NCI-H187 (cell line): ENCODE measurements at places on chromosomes 3 and 15.

DNA sequence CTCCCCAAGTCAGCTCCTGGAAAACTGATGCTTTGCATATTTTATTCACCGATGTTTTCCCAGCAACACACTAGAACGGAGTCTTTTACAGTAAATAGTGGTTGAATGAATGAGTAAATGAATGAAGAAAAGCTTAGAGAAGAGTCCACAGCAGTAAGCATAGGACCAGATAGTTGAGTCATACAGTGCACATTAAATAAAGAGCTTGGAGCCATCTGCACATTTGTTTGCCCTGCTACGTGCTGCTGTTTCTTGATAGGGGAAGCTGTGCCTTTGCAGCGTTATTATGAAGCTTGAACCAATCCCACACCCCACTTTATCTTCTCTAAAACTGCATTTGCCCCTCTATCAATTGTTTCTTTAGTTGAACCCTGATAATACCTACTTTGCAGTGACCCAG is 1.2 kb downstream of the FAM98B start:
- DNase-seq, result no peak

DNA sequence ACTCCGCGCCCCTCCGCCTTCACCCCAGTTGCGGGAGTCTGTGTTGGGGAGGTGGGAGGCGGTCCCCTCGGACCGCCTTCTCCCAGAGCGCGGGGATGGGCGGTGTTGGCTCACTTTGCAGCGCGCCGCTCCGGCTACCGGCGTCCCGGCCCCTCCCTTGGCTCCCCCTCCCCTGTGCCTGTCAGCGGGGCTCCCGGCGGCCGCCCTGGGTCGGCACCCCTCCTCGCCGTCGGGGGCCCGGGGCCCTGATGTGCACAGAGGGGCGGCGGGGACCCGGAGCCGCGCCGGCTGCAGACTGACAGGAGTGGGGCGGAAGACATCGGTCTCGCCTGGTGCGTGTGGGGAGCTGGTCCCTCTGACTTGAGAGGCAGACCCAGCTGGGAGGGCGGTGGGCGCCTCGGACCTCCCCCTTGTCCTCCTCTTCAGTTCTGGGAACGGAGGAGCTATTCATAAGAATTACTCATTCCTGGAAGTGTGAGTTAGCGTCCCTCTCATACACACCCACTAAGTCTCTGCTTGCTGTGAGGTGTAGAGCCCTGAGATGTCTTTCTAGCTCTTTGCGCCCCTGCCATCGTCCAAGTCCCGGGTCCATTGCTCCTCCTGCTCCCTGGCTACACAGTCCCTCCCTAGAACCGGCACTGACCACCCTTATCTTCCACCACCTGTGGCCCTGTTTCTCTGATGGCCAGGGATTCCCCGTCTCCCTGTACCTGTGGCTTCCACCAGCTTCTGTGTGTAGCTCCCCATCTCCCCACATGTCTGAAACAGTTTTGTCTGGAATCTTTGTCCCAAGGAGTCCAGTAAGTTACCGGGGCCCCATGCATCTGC is 42.3 kb upstream of the ROPN1 start:
- DNase-seq, result no peak

DNA sequence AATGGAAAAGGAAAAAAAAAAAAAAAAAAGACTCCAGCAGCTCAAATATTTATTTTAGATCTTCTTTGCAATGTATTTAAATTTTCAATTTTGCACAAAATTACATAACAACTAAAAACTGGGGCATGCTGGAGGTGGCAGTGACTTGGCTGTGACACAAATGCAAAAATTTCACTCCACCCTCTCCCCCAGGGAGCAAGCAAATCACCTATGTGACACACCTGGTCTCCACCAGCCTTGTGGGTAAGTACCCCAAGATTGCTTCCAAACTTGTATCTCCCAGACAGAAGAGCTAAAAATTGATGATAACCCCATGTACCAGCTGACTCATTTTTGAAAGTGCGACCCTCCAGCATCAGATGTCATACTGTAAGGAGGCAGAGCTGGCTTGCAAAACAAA is 32.0 kb downstream of the UBE3A start:
- no peak for DNase-seq

GRCh38 chr3:67094167-67094566 is 96.1 kb downstream of the KBTBD8 start:
- no peak for DNase-seq

DNA sequence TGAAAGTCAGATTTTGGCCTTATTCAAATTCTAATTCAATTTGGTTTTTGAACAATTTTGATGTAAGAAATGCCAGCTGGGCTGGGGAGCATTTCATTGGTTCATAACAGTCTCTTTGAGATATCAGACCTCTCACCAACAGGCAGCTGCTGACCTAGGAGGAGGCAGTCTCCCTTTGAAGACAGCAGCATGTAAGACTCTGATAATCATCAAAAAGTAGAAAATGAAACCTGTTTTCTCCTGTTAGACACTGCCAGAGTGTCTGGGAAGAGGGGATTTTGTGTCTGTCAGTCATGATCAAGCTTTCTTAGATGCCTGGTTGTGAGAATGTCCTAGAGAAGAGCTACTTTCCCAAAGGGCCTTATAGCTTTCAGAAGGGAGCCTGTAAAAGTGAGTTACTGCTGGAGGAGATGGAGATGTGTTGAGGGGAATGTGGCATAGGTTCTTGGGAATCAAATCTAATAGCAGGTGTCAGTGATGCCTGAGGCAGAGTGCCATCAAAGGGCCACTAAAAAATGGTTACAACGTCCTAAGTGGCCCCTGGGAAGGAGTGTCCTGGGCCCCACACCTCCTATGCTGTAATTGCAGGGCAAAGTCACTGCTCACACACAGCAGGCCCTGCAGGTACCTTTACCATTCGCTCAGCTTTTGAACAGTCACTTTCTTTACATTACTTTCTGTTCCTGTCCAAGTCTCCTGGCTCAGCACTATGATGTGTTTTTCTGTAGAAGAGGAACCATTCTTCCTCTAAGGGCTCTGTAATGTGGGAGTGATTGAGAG is 43.1 kb downstream of the FSTL1 start:
- DNase-seq, result no peak

GRCh38 chr3:196275126-196275525 is 12.4 kb downstream of the PCYT1A start:
- no peak for DNase-seq

DNA sequence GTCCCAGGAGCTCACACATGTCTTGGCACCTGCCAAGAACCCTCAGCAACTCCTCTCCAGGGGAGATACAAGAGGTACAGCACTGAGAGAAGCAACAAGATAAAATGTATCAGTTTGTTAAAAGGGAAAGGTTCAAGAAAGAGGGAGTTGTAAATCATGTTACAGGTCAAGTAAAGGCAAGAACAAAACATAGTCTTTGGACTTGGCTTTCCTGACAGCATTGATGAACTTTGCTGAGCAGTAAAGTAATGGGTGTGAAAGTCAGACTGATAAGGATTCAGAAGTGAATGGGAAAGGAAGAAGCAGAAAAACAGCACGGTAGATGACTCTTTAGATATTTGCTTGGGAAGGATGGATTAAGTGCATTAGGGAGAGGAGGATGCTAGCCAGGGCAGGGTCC is 27.1 kb downstream of the MBNL1 start:
- DNase-seq, result no peak

DNA sequence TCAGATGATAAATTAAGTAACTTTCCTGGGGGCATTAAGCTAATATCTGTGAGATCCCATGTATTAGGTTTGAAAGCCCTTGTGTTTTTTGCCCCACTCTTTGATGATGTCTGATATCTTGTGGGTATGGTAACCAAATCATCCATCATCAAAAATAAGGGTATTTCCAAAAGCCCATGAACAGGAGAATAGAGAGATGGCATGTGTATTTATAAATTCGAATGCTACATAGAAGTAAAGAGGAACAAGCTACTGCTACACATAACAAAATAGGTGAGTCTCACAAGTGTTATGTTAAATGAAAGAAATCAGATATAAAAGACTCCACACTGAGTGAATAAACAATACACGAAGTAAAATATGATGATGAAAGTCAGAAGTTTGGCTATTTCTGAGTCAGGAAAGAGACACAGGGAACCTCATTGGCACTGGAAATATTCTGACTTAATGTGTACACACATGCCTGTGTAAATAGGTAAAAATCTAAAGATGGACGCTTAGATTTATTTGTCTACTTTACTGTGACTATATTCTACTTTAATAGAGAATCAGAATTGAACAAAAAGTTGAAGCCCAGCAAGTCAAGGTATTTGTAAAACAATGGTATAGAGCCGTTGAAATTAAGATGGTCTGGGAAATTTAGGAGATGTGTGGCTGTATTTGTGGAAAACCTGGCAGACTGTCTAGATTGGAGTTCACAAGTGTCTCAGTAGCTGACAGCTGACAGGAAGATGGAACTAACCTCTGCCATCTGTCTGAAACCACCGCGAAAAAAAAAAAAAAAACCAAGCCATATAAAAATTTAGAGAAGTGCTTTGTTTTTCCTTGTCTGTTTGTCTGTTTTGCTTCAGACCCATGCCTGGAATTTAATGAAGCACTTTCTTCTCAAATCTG is 111.0 kb upstream of the TGFBR2 start:
- DNase-seq, result no peak

- DNase-seq, result no peak
Measured at GRCh38 chr15:69298697-69299441, at the start of gene PAQR5. Gene PAQR5 (plus strand): TSS chr15:69298912. CDS start chr15:69360081, 61,169 bp downstream.

DNA sequence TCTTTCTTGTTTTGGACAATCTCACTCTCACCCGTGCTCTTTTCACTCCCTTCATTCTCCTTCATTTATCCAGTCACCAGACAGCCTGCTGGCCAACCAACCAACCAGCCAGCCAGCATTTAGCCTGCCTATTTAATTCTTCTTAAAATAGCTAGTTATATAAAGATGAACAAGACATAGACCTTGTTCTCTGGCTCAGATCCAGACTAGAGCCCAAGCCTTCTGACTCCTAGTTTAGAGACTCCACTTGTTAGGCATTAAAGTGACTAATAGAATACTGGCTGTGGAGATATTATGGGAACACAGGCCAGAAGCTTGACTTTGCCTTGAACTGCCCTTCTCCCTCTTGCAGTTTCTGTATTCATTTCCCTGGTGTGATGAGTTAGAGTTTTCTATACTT is 215.3 kb upstream of the THRB start:
- DNase-seq, result no peak

DNA sequence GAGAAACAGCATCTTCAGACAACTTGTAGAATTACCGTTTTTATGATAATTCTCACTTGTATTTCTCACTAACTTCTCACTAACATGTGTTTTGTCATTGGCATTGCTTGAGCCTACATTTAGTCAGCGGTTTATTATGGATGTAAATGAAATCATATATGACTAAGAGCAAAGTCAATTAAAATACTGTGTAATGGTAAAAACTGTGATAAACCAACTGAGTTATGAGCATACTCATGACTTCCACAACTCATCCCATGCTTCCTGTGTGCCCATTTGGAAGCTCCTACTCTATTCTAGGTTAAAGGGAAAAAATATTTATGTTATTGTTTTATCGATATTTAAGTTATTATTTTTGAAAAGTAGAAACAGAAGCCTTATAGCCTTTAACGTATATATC is 12.8 kb downstream of the PXK start:
- no peak for DNase-seq

DNA sequence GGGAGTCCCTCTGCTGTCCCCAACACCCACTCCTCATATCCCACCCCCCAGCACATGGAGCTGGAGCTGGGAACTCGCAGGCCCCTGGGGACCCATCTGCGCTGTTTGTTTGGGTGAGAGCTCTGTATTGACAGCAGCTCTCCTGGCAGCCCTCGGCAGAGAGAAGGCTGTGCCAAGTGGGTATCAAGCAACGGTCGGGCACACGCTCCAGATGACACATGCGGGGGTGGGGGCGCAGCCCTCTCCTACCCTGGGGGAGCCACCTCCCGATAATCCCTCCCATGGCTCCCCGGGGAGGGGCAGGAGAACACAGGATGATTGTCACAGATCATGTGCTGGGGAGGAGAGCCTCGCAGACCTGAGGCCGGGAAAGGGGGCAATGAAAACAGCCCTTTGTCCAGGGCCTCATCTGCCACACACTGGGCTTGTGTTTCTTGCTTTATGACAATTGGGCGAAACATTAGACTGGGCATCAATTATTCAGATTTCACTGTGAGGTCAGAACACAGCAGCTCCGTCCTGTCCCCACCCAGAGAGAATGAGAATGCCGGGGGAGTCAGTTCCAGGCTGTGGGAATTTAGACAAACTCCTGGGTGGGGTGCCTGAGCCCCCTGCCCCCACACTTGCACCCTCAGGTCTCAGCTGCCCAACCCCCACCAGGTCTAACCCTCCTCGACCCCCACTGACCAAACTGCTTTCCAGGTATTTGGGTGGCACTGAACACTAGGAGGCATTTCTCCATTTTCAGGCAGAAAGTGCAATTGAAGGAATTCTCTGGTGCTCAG is 46.4 kb upstream of the KLF13 start:
- no peak for DNase-seq

GRCh38 chr15:69450968-69451695 is 1.5 kb upstream of the RPLP1 start:
- DNase-seq, result no peak

GRCh38 chr3:169179321-169179720 is 484.2 kb downstream of the MECOM start:
- no peak for DNase-seq

- no peak for DNase-seq
Measured at GRCh38 chr3:178561239-178561638, 25.0 kb downstream of the KCNMB2 start.

DNA sequence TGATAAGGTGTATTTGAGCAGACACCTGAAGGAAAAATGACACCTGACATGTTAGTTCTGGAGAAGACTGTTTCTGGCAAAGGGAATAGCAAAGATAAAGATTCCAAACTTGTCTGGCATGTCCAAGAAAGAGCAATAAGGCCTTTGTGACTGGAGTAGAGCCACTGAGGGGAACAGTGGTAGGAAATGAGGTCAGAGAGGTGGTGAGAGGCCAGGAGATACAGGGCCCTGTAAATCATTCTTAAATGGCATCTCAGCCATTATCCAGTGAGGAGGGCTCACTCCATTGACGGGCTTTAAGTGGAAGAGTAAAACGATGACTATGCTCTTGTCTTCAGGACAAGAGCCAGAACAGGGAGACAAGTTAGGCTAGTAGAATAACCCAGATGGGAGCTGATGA is 4.5 kb downstream of the SLC49A4 start:
- DNase-seq, result no peak

- DNase-seq, result no peak
Measured at GRCh38 chr15:31473385-31474058, 146.9 kb downstream of the KLF13 start.

DNA sequence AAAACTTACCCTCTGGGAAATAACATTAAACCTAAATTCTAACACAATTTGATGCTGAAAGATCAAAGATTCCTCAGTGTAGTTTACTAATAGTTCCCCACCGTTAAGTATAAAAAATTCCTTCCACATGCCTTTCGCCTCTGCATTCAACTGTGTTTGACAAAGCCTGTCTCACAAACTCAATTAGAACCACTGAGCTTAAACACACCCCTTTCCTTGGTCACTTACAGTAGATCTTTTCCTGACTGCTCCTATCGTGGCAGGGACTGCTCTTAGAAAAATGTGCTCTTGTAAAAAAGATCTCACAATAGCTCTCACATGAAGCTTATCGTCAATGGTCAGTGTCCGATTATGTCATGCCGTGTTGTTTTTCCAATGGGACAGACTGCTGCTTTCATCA is 8.9 kb upstream of the KBTBD8 start:
- DNase-seq, result no peak

GRCh38 chr3:161067335-161067734 is 37.8 kb downstream of the B3GALNT1 start:
- DNase-seq, result no peak

- DNase-seq, result no peak
Measured at GRCh38 chr3:86774082-86774691, 216.8 kb downstream of the VGLL3 start.

GRCh38 chr15:24761704-24762302 is 86.2 kb downstream of the NPAP1 start:
- no peak for DNase-seq

GRCh38 chr3:116474801-116475200 is 29.5 kb upstream of the LSAMP start:
- DNase-seq, result no peak
